ENCODE measurements at places on chromosomes 12 and 14. TPM values are rescaled to one million over a fixed set of nuclear protein-coding genes. Genes with fewer than 3 reads are reported as not detected.

- H3K27me3 ChIP-seq = no peaks in the 10 kb centered on the region
- H3K27ac ChIP-seq = no peak overlapping the region
- no peaks in the 10 kb centered on the region for H3K4me1 ChIP-seq
- DNase-seq = no peak
- H3K36me3 ChIP-seq = no peaks in the 10 kb centered on the region
- H3K4me3 ChIP-seq = no peak overlapping the region
Observed at GRCh38 chr14:56989359-56989758, 179.1 kb upstream of the OTX2 start.

DNA sequence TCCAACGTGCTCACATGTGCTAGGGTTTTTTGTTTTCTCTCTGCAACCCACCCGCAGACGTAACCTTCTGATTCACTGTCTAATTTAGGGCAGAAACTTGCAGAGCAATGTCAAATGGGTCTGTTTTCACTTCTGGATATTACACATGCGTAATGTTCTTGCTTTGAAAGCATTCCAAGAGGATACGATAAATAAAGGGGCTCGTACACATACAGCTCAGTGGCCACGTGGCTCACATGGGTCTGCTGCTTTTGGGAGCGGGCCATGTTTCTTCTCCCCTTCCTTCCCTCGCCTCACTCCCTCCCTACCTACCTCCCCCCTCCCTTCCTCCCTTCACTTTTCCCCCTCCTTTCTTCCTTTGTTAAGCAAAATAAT, 23.4 kb downstream of the CACNA1C start:
- H3K36me3 ChIP-seq = no peaks in the 10 kb centered on the region
- H3K27ac ChIP-seq = peak overlapping the region; percentile 34
- no peak overlapping the region for H3K4me3 ChIP-seq
- no peaks in the 10 kb centered on the region for H3K27me3 ChIP-seq

CCDC196 gene
- not detected for total RNA-seq

ORAI1 gene
- total RNA-seq = 39.0 TPM

- H3K4me1 ChIP-seq = peaks cover 44% of the 10 kb centered on the region
- peak; percentile 75 for DNase-seq
- H3K27ac ChIP-seq = peak overlapping the region; percentile 89
- no peaks in the 10 kb centered on the region for H3K36me3 ChIP-seq
- H3K27me3 ChIP-seq = no peaks in the 10 kb centered on the region
Observed at GRCh38 chr14:61326847-61327246, 5.5 kb downstream of the PRKCH start.

- H3K27me3 ChIP-seq = no peaks in the 10 kb centered on the region
- DNase-seq = no peak
- no peaks in the 10 kb centered on the region for H3K36me3 ChIP-seq
- H3K4me1 ChIP-seq = no peaks in the 10 kb centered on the region
Observed at GRCh38 chr14:22646570-22647254, 2.6 kb upstream of the OR6J1 start.

GRCh38 chr12:111792155-111792855, 25.6 kb downstream of the ALDH2 start:
- peaks cover 13% of the 10 kb centered on the region for H3K4me1 ChIP-seq
- DNase-seq = no peak
- H3K36me3 ChIP-seq = peaks cover 97% of the 10 kb centered on the region
- H3K27me3 ChIP-seq = no peaks in the 10 kb centered on the region
- no peak overlapping the region for H3K4me3 ChIP-seq

DNA sequence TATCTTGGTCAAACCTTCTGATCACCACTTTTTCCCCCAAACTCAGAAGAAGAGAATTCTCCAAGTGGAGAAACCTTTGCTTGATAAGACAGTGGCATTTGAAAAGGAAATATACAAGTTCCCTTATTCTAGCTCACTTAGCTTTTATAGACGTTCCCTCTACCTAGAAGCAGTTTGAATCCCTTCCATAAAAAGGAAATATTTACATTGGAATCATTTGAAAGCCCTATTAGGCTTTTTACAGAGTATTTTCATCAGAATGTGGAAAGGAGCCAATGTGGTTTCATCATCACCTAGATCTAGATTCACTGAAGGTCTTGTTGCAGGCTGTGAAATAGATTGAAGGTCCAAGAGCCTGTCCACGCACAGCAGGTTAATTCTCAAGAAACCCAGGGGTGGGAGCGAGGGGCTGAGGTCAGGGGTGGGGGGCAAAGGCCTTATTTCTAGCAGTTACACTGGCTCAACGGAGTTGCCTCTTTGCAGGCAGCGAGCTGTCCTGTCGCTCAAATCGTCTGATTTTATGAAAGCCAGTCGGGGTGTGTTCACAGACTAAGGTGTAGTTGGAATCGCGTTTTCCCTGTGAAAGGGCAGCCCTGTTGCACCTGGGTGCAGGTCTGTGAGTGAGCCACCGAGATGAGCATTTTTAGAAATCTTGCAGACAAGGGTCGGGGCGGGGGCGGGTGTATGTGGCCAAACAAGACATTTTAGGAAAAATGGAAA, 45.6 kb downstream of the AACS start:
- DNase-seq = no peak
- H3K4me3 ChIP-seq = no peak overlapping the region
- no peaks in the 10 kb centered on the region for H3K27me3 ChIP-seq
- H3K36me3 ChIP-seq = peaks cover 55% of the 10 kb centered on the region

GRCh38 chr12:124914392-124915238, at the start of gene UBC:
UBC (minus strand) TSS chr12:124914650; CDS start chr12:124913771, 879 bp downstream.
- H3K36me3 ChIP-seq = peaks cover 31% of the 10 kb centered on the region
- H3K4me1 ChIP-seq = peaks cover 69% of the 10 kb centered on the region
- peak; percentile 91 for DNase-seq
- H3K27ac ChIP-seq = peak within 1 kb of the TSS; percentile 100
- peak within 1 kb of the TSS; percentile 91 for H3K4me3 ChIP-seq

OLR1 gene
- 172 TPM for total RNA-seq

TAS2R8 gene
- total RNA-seq = not detected

DNA sequence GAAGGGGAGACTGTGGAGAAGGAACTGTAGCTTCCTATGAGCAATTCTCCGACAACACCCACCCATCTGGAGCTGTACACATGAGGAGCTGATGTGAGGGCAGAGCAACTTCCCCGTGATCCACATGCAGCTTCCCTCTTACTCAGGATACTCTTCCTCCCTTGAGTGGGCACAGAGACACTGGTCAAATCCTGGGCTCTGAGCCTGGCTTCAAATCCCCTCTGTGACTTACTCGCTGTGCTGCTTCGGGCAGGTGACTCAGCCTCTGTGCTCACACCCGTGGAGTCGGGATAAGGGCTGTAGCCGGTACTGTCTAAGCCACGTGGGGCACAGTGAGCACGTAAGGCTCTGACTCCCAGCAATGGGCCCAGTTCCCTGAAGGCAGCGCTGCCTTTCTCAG, 31.1 kb downstream of the ZFYVE21 start:
- H3K4me3 ChIP-seq = no peak overlapping the region
- no peaks in the 10 kb centered on the region for H3K27me3 ChIP-seq
- H3K36me3 ChIP-seq = peaks cover 98% of the 10 kb centered on the region
- H3K27ac ChIP-seq = no peak overlapping the region

DNA sequence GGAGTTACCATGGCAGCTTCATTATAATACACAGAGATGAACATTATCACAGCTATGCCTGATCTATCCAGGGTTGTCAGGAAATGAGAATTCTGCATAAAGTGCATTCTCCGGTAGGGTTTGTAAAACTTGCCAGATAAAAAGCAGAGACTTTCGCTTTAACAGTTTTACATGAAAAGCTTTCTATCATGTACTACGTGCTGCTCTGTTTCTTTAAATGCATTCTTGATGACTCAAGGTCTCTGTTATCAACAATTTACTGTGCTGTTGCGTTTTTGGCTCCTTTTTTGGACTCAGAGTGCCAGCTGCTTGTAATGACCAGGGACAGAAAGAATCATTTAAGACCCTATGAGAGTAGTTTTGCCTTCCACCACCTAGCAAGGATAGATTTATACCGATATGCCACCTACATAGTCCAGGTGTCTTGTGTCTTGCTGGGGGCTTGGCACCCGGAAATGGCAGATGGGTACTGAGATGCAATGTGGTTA, 371.2 kb downstream of the BTG1 start:
- H3K36me3 ChIP-seq = no peaks in the 10 kb centered on the region
- peak overlapping the region; percentile 15 for H3K4me3 ChIP-seq
- H3K27me3 ChIP-seq = no peaks in the 10 kb centered on the region
- peaks cover 15% of the 10 kb centered on the region for H3K4me1 ChIP-seq
- H3K27ac ChIP-seq = no peak overlapping the region

Data from lower lobe of right lung (tissue), 2 donors.